Stimulated activated CD4-positive, alpha-beta T cell treated with anti-CD3 and anti-CD28 coated beads, Interleukin-1b, Interleukin-23, amount 100 ng/mL, for 24 hours (primary cell): ENCODE measurements at places on chromosomes 4 and X.

DNA sequence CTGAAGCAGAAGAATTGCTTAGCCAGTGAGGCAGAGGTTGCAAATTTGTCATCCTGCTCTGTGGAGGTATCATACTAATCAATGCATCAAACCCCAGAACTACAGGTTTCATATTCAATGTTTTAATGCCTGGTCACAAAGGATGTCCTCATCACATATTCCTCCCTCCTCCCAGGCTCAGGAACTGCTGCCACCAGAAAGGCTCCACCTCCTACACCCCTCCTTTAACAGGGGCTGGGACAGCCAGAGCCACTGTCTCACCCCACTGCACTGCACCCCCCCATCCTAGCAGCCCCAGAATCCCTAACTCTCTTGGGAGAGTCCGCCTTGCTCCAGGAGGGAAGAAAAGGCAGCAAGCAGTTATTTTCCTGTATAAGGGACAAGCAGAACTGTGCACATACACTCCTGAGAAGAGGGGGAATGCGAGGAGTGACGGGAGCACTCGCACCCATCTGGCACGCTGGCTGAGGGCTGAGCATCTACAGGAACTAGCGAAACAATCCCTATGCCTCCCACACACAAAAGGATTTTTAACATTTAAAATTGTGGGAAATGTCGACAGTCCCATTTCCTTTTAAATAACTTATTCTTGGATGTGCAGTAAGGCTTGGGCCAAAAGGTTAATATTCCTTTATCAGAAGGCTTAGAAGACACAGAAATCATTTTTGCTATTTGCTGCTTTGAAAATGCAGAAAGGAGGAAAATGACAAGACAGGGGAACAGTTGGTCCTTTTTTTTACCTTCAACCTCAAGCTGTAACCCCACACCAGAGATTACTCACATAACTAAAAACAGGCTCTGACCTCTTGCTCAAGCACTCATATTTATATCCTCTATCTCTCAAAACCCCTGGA lies 27.8 kb downstream of the CD99L2 start:
- DNase-seq = no peak

DNA sequence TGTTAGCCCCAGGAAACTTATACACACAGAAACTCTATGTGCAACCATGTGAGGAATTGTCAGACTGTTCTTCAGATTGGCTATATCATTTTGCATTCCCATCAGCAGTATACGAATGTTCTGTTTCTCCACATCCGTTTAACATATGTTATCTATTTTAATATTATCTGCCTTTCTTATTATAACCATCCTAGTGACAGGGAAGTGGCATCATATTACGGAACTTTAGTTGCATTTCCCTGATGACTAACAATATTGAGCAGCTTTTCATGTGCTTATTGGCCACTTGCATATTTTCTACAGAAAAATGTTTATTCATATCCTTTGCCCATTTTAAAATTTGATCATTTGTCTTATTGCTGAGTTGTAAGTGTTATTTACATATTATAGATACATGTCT lies 36.5 kb upstream of the IL15 start:
- DNase-seq = no peak

DNA sequence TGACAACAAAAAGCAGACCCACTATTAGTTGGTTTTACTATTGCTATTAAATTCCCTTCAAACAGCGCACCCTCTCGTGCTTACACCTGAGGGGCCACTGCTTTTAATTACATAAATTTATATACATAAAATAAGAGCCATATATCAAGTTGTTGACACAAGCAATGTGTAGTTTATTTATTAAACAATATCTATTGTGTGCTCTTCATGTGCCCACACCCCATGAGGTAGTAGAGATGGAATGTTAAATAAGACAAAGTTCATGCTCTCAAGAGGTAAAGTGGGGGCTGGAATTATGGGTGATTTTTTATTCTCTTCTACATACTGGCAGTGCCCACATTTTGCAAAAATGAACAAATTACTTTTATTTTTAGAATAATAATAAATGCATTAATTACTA lies 47.3 kb downstream of the KCNIP4 start:
- DNase-seq = no peak

- no peak for DNase-seq
Observed at GRCh38 chr4:128942607-128943006, 133.1 kb downstream of the JADE1 start.

DNA sequence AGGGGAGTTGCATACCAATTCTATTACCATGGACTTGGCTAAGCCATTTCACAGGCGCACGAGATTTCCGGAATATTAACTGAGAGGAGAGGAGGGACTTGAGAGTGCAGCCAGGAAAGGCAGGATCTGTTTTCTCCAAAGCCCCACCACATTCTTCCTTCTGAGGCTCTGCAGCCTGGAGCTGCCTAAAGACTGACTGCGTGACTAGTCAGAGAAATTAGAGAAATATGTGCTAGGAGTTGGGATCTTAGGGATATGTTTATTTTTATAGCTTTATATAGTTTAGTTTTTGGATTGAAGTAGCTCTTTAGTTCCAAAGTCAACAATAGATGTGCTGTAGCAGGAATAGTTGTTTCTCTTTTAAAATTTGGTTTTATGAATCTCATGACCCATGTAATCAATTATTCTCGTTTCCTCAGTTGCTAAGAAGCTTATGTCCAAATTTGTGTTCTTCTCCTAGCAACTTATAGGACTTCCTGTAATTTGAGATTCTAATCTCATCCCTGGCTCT lies 300.1 kb upstream of the DDX53 start:
- DNase-seq = no peak

DNA sequence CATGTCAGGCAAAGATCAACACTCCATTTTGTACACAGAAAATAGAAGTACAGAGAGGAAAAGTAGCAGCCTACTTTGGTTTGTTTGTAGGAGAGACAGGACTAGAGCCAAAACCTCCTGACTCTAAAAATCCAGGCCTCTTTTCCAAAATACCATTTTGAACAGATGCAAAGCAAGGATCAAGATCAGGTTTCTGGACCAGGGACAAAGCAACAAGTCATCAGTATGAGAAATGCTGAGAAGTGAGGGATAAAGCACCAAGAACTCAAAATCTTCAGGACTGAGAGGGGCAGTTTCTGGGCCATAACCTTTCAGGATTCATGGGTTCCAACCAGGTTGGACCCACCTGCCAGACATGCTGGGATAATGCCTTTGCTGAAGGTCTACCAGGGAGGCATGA lies 36.6 kb upstream of the MBTPS2 start:
- no peak for DNase-seq

DNA sequence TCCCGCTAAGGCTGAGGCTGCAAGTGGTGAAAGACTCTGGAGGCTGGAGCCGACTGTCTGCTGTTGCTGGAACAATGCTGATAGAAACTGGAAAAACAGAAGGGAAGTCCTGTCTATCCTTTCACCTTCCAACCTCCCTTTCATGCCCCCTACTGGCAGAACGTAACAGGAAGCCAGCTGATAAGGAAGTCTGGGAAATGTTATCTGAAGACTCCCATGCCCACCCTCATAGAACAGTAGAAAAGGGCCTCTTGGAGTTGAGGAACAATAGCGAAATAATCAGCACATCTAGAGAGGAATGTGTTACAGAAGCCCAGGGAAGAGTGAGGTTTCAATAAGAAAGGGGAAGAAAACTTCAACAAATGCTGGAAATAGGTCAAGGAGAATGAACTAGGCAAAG lies 117.1 kb upstream of the DKK2 start:
- DNase-seq = no peak

- no peak for DNase-seq
Observed at GRCh38 chr4:7476820-7477219, 42.1 kb upstream of the PSAPL1 start.

GRCh38 chr4:8242782-8243560 lies 26.6 kb upstream of the HTRA3 start:
- DNase-seq = no peak

DNA sequence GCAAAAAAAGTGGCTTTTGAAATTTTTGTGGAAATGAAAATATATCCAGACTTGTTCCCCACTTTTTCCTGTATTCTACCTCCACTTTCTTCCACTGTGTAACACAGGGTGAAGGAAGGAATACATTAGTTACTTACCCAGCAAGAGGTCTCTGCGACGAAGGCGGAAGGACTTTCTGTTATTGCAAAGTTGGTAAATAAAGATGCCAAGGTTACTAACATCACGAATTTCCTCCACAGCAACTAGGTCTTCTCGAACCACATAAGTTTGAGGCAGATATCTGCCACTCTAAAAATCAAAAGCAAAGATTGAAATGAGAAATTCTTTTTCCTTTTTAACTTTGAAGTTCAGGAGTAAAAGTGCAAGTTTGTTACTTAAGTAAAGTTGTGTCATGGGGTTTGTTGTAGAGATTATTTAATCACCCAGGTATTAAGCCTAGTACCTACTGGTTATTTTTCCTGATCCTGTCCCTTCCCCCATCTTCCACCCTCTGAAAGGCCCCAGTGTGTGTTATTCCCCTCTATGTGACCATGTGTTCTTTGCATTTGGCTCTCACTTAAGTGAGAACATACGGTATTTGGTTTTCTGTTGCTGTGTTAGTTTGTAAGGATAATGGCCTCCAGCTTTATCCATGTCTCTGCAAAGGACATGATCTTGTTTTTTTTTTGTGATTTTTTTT lies 5.8 kb downstream of the ITM2A start:
- no peak for DNase-seq

GRCh38 chr4:77022560-77023179 lies 53.1 kb downstream of the CCNI start:
- DNase-seq = no peak

DNA sequence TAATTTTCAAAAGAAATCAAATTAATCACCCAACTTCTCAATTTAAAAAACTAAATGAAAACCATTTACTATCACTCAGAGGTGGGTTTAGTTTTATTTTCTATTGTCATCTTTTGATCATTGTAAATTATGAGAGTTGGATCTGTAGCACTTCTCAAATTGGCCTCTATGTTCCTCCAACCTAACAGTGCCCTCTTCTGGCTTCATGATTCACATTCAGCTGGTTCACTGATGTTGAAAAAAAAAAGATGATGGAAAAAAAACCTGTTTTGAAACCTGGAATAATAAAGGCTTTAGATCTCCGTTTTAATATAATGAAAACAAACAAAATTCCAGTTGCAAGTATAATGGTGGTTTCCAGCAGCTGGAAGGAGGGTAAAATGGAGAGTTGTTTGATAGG lies 2.4 kb upstream of the NBDY start:
- DNase-seq = no peak
